ENCODE measurements at places on chromosomes 6 and 20.

GRCh38 chr6:45786355-45786781 lies 229.3 kb downstream of the CLIC5 start:
- no peak for DNase-seq

GRCh38 chr6:43962458-43962857 lies 164.8 kb downstream of the MRPL14 start:
- no peak for DNase-seq

- DNase-seq: no peak
Measured at GRCh38 chr20:22379472-22379871, 204.9 kb downstream of the FOXA2 start.

DNA sequence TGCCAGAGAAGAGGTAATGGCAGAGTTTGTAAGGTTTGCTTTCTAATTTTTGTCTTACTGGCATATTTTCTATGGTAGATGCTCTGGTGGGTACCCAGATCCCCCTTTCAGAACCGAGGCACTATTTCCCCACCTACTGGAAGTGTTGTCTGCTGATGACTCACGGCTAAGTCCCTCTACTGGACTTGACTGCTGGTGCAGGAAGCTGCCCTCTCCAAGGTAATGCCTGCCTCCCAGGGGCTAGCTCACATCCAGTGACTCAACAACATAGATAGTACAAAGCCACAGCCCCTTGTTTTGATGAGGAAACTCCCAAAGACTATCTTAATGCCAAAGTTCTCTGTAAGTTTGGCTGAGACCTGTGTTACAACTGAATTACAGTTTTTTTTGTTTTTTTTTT lies 285.4 kb upstream of the FLRT3 start:
- no peak for DNase-seq

- no peak for DNase-seq
Measured at GRCh38 chr6:39402239-39402751, 79.8 kb upstream of the KCNK16 start.

DNA sequence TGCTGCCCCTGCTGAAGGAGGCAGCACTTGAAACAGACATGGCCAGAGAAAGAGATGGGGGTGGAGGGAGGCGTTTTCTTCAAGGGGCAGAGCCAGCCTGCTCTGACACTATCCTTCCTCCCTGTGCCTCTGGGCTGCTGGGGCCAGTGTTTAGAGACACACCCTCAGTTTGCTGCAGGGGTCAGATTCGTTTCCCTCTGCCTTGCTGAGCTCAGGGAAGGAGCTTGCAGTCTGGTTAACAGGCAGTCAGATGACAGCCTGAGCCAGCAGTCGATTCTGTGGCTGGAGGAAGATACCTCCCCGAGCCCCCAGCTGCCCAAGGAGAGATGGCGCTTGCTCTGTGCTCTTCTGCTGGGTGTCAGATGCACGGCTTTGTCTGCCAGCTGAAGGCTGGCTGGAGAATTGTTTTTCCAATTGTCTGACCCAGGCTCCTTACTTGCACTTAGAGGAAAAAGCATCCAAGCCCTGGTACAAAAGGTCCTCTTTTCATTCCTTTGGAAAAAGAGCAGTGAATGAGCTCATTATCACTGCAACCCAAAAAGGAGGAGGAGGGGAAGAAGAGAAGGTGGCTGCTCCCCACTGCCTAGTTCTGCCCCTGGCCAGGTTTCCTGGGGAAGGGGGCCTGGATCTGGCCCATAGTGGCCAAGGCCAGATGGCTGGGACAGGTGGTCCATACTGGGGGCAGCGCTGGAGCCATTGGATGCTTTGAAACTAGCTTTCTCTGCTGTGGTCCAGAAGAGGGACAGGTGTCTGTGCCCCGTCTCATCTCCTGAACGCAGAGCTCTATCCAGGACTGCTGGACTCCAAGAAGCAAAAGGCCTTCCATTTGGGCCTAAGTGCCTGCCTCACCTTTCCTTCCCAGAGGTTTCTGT lies 88.2 kb downstream of the TCP11 start:
- no peak for DNase-seq

GRCh38 chr6:157185986-157186385 lies 137.3 kb downstream of the TMEM242 start:
- no peak for DNase-seq

- no peak for DNase-seq
Measured at GRCh38 chr6:117456250-117456649, 26.2 kb upstream of the DCBLD1 start.

DNA sequence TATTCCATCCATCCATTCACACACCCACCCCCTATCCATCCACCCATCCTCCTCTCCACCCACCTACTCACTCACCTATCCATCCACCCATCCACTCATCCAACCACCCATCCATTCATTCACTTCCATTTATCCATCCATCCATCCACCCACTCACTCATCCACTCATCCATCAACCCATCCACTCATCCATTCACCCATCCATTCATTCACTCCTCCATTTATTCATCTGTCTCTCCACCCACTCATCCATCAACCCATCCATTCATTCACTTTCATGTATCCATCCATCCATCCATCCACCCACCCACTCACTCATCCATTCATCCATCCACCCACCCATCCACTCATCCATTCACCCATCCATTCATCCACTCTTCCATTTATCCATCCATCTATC lies 84.1 kb downstream of the SRC start:
- no peak for DNase-seq

- no peak for DNase-seq
Measured at GRCh38 chr20:44800391-44801046, 9.8 kb downstream of the RIMS4 start.

DNA sequence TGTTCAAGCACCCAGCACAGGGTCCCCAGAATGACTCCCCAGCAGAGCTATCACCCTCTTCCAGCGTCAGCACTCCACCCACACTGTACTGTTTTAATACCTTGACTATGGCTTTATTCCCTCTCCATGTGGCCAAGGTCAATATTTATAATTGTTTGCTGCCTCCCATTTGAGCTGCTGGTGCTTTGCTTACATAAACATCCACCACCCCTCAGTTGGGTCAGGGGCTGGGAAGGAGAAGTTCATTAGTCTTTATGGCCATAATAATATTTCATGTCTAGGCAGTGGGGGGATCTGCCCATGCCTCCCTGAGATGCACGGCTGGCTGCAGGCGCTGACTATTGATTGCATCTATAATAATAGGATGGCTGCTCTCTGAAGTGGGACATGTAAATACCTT lies 41.8 kb upstream of the SAYSD1 start:
- no peak for DNase-seq

GRCh38 chr6:7045331-7045730 lies 62.4 kb upstream of the RREB1 start:
- no peak for DNase-seq

DNA sequence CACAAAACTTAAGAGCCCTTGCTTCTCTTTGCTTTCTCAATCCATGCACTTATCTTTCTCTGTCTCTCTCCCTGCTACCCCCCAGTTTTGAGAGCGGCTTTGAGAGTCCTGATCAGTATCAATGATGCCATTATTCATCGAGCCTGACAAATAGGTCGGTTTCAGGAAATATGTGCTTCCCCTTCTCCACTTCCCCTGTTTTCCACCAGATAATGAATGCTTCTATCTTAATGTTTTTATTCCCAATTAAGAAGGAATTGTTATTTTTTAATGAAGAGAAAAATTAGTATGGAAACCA lies 117.7 kb downstream of the KIF13A start:
- no peak for DNase-seq

DNA sequence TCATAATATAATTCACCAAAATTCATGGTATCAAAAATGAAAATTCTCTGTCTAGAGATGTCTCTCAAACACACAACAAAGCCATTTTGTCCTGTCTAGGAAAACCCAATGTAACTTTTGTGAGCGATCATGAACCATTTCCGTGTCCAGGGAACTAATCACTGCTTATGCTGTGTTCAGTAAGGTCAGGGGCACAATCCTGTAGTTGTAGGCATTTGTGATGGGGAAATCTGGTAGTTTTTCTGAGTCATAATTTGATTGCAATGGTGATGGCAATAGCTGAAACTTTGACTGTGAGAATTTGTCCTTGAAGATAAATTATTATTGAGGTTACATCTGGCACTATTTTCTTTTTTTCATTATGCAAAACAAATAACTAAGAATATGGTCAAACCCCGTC lies 21.0 kb upstream of the GCLC start:
- DNase-seq: no peak

- DNase-seq: no peak
Measured at GRCh38 chr6:163173741-163174140, 240.8 kb upstream of the QKI start.

DNA sequence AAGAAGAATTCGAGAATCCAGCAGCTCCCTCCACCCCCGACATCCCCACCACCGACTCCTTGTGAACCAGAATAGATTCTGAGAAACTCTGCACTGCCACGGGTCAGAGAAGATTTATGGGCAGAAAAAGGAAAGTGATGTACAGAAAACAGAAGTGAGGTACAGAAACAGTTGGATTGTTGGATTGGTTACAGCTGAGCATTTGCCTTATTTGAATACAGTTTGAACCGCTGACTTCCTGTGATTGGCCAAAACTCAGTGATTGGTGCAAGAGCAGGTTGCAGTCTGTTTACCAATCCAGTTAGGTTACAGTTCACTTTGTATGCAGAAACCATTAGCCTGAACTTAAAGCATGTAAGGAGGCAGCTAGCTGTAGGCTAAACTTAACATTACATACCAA lies 131.2 kb upstream of the HDDC2 start:
- no peak for DNase-seq

GRCh38 chr6:139536751-139537617 lies 162.5 kb upstream of the CITED2 start:
- DNase-seq: no peak

DNA sequence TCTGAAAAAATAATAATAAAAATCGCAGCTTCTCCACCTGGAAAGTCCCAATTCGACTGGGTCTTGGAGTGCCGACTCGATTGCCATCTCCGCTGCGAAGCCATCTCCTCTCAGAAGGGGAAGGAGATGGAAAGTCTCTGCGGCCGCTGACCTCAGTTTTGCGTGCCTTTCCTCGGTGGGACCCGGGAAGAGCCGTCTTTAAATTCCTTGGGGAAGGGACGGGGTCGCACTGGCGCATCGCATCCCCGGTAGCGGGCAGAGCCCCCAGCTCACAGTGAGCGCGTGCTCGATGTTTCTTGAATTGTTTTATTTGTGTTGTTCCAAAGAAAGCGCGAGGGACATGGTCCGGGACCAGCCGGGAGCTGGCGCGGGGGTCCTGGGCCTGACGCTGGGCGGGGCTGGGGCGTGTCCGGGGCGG lies 270 bp upstream of the TIAM2 start:
- no peak for DNase-seq

- no peak for DNase-seq
Measured at GRCh38 chr6:56875961-56876360, 78.9 kb upstream of the BEND6 start.

DNA sequence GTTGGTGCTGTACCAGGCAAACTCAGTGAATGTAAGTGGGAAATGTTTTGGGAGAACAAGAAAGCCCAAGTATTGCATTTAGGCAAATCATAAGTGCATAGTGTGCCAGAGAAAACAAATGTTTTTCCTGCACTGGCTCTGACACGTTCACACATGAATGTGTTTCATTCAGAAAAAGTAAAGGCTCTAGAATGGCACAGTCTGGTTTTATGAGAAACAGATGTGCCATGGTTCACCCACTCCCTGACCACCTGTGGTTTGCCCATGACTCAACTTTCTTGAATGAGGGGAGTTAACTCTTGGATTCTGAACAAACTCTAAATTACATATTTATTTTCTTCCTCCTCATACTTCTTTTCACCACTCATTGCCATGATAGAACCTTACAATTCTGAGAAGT lies 126.9 kb downstream of the KCNQ5 start:
- DNase-seq: peak; percentile 25

GRCh38 chr6:165404697-165405096 lies 95.3 kb upstream of the C6orf118 start:
- peak; percentile 3 for DNase-seq

- DNase-seq: no peak
Measured at GRCh38 chr6:46134216-46134615, 4.4 kb downstream of the ENPP4 start.

DNA sequence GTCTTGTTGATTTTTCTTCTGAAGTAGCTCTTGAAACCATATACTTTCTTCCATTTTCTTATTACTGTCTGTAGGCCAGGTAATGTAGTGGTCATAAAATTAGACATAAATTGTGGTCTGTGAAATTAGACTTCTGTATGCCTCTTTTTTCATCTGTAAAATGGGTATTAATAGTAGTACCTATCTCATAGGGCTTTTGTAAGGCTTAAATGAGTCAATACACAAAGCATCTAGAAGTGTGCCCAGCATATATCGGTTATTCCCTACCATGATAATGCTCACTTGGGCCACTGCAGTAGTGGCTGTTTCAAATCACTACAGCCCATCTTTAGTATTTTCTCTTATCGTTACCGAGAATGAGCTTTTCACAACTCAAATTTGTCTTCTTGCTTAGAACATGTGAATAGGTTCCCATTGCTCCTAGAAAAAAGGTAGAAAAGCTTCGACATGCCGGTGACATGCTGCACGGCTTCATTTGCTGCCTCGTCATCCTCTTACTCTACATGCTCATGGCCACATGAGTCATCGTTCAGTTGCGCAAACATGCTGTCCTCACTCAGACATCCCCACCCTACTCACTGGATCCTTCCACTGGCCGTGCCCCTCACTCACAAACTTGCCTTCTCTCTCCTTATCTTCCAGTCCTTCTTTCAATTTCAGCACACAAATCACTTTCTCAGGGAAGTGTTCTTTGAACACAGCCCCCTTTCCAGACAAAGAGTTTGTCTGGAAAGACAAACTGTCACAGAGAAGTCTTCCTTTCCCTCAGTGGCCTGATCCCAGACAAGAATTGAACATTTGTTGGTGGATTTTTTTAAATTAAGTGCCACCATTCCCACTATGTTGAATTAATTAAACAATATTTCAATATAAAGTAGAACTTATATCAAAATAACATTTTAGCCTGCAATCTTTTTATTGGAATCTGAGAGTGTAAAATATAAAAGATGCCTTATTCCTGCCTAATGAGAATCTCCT lies 32.2 kb upstream of the ERVFRD-1 start:
- peak; percentile 59 for DNase-seq

- no peak for DNase-seq
Measured at GRCh38 chr20:62780204-62780603, 16.1 kb upstream of the MRGBP start.

- DNase-seq: no peak
Measured at GRCh38 chr6:36824253-36824652, 15.0 kb downstream of the CPNE5 start.

DNA sequence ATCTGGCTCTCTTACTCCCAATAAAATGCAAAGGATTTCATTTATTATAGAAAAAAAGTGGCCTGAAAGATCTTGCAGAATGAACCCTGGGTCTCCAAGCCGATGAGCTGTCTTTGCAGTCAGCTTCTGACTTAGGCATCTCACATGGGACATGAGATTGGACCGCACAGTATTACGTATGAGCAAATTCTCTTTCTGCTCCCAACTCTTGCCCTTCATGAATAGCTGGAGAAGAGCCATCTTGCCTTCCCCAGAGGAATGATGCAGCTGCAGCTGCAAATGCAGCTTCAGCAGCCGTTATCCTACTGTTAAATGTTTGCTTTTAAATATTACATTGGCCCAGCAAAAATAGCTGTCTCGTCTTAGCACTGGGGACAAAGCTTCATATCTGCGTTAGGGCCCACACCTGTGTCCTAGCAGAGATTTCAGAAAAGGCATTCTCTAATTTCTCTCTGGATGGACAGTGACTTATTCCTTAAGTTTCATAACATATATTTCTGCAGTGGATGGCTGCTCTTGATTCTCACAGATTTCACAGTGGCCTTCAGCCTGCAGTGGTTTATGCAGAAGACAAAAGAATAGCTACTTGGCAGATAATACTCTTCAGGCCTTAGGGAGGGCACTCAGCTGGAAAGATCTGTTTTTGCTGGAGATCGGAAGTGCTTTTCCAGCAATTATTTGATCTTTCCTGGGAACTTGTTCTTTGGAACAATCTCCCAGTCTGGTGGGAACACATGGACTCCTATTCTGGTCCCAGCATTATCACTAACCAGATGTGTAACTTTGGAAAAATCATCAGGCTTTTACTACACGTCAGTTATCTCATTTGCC lies 129.2 kb downstream of the FYN start:
- peak; percentile 60 for DNase-seq
